HFFc6 (cell line): ENCODE measurements at places on chromosomes 16 and 17.

DNA sequence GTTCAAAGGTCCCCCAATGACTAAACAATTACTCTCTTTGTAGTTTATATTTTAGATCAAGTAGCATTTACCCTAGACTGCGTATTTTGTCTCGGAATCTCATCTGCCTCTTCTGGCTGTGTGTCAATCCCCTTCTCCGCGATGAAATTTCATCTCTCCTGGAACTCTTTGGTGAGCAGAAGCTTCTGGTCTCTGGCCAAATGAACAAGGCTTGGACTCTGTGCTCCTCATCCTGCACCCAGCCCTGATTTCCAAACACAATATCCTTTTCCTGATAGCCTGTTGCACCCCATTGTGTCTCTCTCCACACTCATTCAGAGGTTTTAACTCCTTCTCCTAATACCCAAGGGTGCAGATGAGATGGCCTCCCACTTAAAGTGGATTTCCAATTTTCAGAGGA is 609.4 kb upstream of the CDH5 start:
- no peak for DNase-seq

GRCh38 chr16:73047536-73048291 is at the start of gene ZFHX3:
ZFHX3 (minus strand) TSS chr16:73048128; CDS start chr16:72960145, 87,983 bp downstream.
- DNase-seq: peak; percentile 70

DNA sequence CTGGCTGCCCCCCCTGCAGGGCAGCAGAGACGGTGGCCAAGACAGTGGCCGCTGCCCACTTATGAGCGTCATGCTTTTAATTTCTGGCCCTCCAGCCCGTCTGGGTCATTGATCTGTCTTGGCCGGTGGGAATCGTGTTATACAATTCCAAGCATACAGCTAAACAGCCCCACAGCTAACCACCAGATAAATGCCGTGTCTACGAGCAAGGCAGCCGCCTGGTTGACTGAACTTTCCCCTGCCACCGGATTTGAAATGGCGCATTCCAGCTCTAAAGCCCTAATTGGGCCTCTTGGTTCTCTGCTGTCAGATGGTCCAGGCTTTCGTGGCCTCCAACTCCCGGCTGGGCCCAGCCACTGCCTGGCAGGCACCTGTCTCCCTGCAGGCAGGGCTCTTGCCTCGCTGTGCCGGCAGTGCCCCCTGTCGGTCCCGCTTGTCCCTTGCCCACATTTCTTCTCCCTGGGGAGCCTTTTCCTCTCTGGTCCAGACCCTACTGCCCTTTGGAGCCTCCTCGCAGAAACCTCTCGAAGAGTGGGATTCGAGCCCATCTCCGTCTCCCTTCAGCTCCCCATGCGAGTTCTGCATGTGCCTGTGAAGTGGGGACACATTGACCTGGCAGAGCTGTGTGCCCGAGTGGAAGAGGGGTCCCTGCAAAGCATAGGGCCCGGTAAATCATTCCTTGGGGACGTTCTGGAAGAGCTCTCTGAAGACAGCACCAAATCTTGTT is 1.8 kb upstream of the RBFOX3 start:
- DNase-seq: no peak

GRCh38 chr16:30482366-30482765 is 9.8 kb downstream of the ITGAL start:
- no peak for DNase-seq

DNA sequence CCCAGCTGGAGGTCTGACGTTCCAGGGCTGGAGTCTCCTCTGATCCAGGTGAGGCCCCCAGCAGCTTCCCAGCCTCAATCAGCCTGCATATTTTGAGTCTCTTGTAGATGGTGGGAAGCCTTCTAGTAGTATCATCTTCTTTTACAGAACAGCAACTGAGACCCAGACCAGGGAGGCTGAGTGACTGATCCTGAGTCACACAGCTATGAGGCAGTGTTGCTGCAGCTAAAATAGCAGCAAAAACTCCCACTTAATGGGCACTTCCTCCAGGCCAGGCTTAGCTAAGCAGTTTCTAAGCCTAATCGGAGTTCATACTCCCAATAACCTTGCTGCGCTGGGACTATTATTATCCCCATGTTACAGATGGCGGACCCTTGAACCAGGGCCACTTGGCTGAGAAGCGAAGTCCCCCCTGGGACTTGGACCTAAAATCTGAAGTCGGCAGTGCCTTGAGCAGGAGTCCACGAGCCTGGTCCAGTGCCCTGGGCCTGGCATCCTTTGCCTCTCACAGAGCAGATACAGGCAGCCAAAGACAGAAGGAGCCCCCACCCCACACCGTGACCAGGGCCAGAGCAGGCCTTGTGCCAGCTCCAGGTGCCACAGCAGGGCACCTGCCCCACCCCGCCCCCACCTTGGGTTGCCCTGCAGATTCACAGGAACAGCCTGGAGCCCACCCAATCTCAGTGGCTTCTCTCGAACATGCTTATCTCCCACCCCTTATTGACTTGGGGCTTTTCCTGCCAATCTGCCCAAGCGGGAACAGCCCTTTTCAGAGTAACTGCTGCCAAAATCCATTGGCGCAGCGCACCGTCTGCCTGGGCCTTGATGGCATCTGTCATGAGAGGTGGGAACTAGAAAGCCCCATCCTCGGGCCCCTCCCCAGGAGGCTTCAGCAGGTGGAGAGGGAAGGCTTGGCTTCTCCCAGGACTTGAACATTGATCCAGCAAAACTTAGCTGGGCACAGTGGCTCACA is 65.1 kb downstream of the SOCS1 start:
- DNase-seq: peak; percentile 37

GRCh38 chr16:89123001-89123830 is 29.6 kb downstream of the ACSF3 start:
- DNase-seq: no peak

- no peak for DNase-seq
Measured at GRCh38 chr16:72873853-72874252, 174.1 kb downstream of the ZFHX3 start.

DNA sequence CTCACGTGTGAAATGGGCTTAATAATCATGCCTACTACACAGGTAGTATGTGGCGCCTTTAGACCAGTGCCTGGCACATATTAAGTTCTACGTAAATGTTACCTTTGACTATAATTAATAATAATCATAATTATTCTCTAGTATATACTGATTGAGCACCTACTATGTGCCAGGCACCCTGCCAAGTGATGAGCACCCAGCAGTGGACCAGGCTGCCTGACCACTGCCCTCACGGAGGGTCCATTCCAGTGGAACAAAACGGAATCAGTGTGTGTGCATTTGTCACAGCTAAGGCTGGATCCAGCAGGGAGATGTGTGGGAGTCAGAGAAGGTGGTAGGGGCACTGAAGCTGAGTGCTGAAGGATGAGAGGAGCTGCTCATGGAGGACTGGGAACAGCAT is 30.5 kb downstream of the SEC14L5 start:
- no peak for DNase-seq

- DNase-seq: no peak
Measured at GRCh38 chr17:58156839-58157803, 8.9 kb downstream of the OR4D1 start.

- DNase-seq: no peak
Measured at GRCh38 chr17:61966191-61966590, 38.4 kb upstream of the INTS2 start.

- DNase-seq: no peak
Measured at GRCh38 chr17:78588258-78589030, 11.2 kb upstream of the DNAH17 start.

DNA sequence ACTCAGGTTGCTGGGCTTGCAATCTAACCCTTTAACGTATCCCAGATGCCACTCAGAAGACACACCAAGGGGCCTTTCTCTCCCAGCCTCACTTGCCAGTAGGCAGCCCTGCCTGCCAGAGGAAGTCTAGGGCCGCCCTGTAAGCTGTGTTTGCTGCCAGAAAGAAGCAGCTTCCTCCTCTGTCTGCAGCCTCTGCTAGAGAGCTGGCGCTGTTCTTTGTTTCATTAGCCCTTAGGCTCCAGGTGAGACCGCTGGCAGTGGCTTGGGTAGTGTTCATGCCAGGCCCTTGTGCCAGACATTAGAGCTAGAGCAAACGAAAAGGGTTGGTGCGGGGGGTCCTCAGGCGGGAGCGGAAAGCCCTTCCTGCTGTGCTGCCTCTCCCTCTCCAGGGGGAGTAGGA is 8.9 kb downstream of the CTRL start:
- DNase-seq: no peak

DNA sequence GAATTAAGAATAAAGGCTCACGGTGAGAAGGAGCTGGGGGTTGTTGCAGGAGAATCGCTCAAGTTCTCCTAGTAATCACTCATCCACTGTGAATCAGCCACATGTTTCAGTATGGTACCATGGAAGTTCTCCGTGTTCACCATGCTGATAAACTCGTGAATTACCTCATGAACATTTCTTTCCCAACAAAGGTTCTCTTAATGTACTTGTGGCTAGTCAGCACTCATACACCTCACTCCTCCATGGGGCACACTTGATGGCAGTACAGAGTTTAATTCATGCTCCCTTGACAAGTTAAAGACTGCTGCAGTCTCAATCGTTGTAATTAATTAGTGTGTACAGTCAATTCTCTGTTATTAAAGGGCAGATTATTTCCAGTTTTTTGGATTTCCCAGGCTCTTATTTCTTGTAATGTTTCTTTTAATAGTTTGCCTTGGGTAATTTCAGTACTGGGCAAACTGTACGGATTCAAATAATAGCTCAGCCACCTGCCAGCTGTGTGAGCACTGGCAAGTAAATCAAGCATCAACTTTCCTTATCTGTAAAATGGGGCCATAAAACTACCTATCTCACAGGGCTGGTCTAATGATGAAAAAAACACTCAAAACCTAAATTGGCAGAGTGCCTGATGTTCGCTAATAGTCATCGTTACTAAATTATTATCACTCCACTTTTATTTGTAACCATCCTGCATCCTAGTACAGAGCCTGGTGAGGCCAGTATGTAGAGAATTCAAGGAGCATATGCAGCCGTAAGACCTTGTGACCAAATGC is 6.1 kb downstream of the GOT2 start:
- no peak for DNase-seq

- DNase-seq: no peak
Measured at GRCh38 chr17:78693346-78694083, 88.6 kb downstream of the CYTH1 start.

GRCh38 chr16:84700446-84701300 is 873 bp downstream of the USP10 start:
- DNase-seq: no peak

GRCh38 chr17:72565006-72565405 is 444.2 kb downstream of the SOX9 start:
- DNase-seq: no peak

DNA sequence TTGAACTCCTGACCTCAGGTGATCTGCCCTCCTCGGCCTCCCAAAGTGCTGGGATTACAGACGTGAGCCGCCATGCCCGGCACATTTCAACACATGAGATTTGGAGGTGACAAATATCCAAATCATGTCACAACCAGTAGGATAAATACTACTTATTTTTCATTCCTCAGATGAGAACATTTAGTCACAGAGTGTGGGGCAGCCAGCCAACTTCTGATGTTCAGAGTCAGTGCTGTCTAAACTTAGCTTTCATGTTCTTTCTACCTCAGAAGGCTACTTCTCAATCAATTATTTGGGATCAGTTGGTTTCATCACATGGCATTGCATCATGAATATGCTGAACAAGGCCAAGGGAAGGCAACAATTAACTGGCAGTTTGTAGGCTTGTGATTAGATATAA is 134.5 kb downstream of the CDH13 start:
- DNase-seq: peak; percentile 41

DNA sequence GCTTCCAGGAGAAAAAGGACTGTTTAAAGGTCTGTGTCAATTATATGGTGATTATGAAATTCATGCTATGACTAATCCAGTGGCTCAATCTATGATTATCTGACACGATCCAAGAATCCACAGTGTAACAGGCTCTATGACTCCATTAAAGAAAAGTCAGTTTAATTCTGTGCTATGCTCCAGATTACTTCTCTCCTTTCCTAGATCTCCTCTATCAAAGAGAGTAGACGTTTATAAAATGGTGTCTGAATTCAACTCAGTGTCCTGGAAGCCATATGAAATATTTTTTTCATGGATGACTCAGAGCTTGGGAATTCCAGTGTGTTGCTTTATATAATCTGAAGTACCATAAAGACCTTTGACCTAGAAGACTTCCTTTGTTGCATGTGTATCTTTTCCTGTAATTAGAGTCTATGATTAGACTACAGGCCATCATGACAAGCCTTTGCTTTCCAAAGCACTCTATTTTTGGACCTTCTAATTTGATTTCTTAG is 27.0 kb upstream of the NF1 start:
- DNase-seq: peak; percentile 79

- DNase-seq: peak; percentile 41
Measured at GRCh38 chr17:76383546-76384221, 725 bp upstream of the SPHK1 start.

- DNase-seq: no peak
Measured at GRCh38 chr16:86368261-86368660, 142.1 kb upstream of the FOXF1 start.

GRCh38 chr17:59671386-59671785 is 35.8 kb downstream of the PTRH2 start:
- no peak for DNase-seq

- DNase-seq: no peak
Measured at GRCh38 chr17:521183-521525, 168.5 kb upstream of the RPH3AL start.

- no peak for DNase-seq
Measured at GRCh38 chr16:80946481-80946880, 60.2 kb downstream of the CMC2 start.

DNA sequence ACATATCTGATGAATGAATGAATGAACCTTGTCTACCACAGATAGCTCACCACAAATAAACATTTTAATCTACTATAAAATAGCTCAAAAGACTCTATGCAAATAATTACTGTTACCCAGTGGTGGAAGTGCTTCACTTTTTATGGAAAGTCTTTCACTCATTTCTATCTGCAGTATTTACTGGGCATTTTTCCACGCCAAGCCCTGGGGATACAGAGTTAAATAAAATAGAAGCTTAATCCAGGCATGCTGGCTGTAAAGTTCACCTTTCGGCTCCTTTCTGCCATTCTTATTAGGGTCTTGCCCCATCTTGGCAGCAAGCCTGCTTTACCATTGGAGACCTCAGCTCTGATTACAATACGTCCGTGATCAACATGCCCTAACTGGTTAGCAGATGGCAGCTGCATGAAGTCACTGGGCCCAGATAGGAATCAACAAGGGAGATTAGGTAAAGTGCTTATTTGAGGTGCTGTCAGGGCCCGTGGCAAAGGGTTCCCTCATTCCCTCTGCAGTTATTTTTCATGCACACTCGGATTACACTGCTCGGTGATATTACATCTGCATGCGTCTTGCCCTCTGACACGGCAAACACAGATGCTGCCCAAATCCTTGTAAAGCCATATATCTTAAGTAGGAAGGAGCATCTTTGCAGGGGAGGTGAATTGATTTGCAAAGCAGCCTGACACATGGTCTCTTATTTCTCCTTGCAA is 648.9 kb downstream of the WWOX start:
- no peak for DNase-seq

- no peak for DNase-seq
Measured at GRCh38 chr16:29678691-29679267, at the start of gene QPRT. QPRT (plus strand) TSS chr16:29679180; CDS start chr16:29679198, 18 bp downstream.
